ENCODE measurements at places on chromosomes 2 and 18. TPM values are rescaled to one million over a fixed set of nuclear protein-coding genes. Genes with fewer than 3 reads are reported as not detected.

Gene SMAD4
- 150 TPM for total RNA-seq

Gene MAP3K19
- total RNA-seq: 0.52 TPM

Gene RBKS
- 32.9 TPM for total RNA-seq

Gene C2orf72
- total RNA-seq: 0.12 TPM

Gene SGPP2
- total RNA-seq: 1.7 TPM

Gene CXCR1
- total RNA-seq: 0.37 TPM

Gene STAT4
- total RNA-seq: 0.52 TPM
